ENCODE measurements at places on chromosomes 5 and 9.

DNA sequence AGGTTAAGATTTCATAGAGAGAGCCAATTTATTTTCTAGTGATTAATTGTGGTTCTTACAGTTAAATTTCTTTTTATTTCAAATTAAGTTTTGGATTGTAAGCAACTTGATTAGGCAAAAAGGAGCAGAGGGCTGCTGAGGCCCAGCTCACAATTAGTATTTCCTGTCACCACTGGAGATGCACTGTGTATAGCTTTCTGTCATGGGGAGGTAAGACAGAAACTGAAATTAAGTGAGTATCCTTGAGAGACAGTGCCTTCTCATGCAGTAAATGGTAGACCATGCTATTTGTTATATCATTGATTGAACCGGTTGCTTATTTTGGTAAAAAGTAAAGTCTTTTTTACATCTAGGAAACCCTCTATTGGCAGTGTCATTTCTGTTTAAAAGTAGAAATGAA is 190.7 kb downstream of the CCDC171 start:
- DNase-seq: no peak

GRCh38 chr5:42813533-42813932 is 1.8 kb upstream of the SELENOP start:
- DNase-seq: no peak

GRCh38 chr9:127136880-127137639 is 14.6 kb upstream of the ANGPTL2 start:
- DNase-seq: no peak

- peak; percentile 71 for DNase-seq
These were observed 50.1 kb downstream of the ST8SIA4 start for GRCh38 chr5:100852988-100853449.

- no peak for DNase-seq
These were observed 31.1 kb downstream of the GCNT4 start for GRCh38 chr5:75021219-75021618.

DNA sequence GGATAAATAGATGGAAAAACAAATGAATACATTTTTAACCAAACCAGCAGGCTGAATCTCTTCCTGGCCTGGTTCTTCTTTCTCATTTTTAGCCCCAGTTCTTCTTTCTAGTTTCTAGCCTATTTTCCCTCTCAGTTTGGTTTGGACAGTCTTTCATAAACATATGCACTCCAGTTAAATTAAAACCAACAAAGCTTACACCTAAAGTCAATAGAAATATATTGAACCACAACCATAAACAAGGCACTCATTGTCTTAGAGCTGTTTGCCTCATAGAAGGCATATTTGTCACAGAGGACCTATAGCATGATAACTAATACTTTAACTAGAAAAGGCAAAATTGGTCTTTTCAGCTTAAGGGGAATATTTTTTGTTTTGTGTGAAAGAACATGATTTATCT is 638.3 kb downstream of the NR2F1-AS1 start:
- DNase-seq: no peak

DNA sequence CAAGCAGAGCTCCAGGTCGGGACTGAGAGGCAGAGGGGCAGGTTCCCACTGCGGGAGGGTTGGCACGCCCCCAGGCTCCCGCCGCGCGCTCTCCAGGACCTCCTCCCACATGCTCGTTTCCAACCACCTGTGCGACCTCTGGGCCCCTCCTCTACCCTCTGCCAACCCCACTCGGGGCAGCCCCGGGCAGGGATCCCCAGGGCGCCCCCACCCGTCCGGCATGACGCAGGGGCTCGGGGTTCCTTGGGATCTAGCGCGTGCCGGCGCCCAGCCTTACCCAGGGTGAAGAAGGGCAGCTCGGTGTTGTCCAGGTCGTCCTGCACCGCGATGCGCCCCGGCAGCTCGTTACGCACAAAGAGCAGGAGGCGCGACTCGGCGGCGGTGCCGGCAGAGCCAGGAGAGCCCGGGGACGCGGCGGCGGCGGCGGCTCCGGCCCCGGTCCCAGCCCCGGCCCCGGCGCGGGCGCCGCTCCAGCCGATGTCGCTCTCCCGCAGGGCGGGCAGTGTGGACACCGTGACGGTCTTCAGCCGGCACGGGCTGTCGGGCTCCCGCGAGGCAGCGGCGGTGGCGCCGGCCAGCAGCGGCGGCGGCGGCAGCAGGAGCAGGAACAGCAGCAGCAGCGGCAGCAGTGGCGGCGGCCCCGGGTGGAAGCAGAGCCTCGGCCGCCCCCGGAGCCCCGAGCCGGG is 494 bp downstream of the ASTN2 start:
- no peak for DNase-seq

DNA sequence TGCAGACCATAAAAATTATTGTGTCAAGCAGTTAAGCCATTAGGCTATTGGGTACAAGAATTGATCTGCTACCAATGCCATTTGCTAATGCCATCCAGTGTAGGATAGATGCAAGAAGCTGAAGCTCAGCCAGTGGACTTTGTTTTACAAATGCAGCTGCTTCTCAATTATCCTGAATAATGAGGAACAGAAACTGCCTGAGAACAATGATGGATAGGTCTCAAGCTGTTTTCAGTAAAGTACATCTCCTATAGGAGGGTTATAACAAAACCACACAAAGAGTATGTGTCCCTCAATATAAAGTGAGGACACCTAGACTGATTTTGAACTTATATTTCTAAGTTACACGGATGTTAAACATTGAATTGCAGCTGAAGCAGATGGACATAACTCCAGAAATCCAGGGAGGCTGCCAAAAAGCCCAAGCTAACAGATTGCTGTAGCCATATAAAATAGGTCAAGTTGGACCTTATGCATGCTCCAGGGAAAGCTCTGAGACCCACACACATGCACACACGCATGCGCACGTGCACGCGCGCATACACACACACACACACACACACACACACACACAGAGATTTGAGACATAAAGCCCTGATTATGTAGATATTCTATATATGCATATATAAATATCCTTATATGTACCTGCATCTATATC is 482.7 kb upstream of the CD180 start:
- DNase-seq: no peak

DNA sequence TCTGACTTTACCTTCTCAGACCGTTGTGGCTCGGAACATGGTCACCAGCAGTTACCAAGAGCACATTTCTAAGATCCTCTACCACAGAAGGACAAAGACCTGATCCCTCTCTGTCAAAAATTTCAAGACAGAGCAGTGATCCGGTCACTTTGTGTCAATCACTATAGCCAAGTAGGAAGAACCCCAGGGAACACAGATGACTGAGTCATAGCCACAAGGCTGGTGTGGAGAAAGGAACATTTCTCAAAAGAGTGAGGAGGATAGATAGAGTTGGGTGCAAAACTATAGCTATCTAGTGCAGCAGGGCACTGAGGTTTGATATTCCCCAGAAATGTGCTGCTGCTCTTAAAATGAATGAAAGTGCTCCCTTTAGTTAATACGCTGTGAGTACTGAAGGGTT is 130.7 kb upstream of the SMIM23 start:
- DNase-seq: no peak

- DNase-seq: no peak
These were observed 79.6 kb upstream of the KLF4 start for GRCh38 chr9:107569174-107569573.

DNA sequence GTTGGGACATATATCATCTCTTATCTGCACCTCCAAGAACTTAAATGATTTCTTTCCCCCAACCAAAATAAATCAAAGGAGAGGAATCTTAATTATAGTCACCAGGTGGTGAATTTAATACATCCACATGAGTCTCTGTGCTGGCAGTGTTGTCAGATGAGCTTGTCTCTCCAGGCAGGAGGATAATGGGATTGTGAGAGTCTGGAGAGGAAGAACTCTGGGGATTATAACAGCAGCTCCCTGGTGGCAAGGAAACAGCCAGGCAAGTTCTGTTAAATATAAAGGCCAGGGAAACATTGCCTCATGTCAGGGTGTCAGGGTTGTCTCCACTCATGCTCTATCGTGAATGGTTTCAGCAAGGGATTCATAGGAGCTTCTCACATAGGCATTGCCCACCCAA is 80.8 kb downstream of the TLR4 start:
- DNase-seq: no peak

DNA sequence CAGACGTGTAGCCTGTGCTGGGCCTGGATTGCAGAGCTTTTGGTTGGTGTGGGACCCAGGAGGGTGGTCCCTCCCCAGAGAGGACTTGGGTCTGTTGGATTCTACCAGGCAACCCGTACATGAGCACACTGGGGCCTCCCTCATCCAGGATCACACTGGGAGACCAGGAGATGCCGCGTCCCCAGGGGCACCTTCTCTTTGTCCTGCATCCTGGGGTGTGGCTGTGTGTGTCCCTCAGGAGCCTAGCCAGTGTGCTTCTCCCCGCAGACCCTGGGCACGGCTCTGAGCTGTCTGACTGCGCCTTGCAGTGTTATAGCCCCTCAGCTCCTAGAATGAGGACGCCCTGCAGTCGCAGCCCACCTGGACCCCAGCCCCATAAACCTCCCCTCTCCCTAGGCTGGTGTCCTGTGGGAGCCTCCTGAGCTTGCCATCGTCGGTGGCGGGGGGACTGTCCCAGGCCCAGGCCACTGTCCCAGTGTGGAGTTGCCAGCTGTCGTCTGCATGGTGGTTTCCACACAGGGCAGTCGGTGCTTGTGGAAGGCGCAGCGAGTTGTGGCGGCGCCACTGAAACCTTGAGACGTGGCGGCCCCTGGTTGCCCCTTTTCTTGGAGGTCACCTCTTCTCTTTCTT is 27.6 kb downstream of the CEP72 start:
- no peak for DNase-seq

- no peak for DNase-seq
These were observed 20.6 kb downstream of the GNAQ start for GRCh38 chr9:78011049-78011448.

- no peak for DNase-seq
These were observed 78.4 kb downstream of the SLC38A9 start for GRCh38 chr5:55633574-55634208.

- peak; percentile 80 for DNase-seq
These were observed 394.0 kb upstream of the KLF4 start for GRCh38 chr9:107883496-107884124.

GRCh38 chr9:110641293-110641692 is 27.3 kb upstream of the MUSK start:
- DNase-seq: no peak

DNA sequence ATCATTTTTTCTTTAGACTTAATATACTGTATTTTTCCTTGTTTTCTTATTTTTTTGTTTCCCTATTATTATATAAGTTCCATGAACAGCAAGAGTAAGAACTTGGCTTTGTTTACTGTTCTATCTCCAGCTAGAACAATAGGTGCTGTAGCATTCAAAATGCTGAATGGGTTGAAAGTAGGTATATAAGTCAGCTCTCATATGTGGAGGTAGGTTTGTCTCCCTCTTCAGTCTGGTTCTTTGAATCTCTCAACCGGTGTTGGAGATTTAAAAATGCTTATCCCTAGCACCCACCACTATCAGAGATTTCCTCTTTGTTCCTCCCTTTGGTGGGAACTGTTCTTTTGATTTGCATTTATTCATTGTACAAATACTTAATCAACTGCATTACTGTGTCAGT is 87.5 kb upstream of the FSD1L start:
- no peak for DNase-seq

DNA sequence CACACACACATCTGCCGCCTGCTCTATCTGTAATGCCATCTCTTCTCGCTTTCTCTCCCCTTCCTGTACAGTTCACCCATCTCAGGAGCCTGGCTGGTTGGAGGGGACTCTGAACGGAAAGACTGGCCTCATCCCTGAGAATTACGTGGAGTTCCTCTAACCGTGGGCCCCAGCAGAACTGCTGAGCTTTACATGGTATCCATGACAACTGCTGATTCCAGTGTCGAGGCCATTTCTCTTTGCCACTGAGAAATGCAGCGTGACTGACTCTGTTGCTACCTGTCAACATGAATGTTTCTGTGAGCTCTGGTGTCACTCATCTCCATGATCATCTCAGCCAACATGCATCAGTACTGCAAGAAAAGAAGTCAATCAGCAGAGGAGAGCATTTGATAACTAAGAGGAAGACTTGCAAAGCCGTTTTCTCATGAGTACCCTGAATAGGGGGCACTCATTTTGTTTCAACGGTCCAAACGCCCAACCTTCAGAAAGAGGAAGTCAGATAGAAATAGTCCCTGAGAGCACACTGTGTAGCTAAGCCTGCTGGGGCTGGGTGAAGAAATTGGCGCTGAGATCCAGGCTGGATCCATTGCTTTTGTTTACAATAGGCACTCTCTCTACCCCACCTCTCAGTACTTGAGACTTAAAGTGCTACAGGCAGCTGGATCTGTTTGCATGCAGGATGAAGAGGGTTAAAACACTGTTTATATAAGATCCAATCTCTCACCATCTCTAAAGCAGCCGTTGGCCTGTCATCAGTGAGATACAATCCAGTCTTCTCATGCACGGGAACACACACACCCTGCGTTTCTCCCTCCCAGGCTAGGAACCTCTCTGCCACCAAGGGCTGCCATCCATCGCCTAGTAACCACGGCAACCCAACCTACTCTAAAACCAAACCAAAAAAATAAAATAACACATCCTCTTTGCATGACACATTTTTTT is 180.9 kb downstream of the NR3C1 start:
- peak; percentile 61 for DNase-seq

- DNase-seq: no peak
These were observed 717.1 kb upstream of the ZNF608 start for GRCh38 chr5:125463466-125464092.

DNA sequence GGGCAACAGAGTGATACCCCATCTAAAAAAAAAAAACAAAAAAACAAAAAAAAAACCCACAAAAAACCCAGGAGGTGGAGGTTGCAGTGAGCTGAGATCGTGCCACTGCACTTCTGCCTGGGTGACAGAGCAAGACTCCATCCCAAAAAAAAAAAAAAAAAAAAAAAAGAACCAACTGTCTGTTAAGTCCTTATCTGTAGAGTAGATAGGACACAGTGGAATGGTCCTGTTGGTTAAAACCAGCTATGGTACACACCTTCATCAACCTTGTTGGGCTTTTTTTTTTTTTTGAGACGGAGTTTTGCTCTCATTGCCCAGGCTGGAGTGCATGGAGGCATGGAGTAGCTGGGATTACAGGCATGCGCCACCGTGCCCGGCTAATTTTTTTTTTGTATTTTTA is 12.2 kb downstream of the SLC25A25 start:
- DNase-seq: no peak

- no peak for DNase-seq
These were observed 168.8 kb downstream of the PDE4D start for GRCh38 chr5:59724482-59725391.

- DNase-seq: peak; percentile 23
These were observed 9.9 kb downstream of the RAD23B start for GRCh38 chr9:107292821-107293542.
